ENCODE measurements at places on chromosomes 1 and 21. TPM values are rescaled to one million over a fixed set of nuclear protein-coding genes. Genes with fewer than 3 reads are reported as not detected.
A peak's percentile ranks its signal among the peaks of the same experiment; 100 is the strongest.

GCSAML gene
- total RNA-seq: 0.60 TPM

GPR52 gene
- total RNA-seq: 2.1 TPM

TDRD5 gene
- total RNA-seq: not detected

OR2M3 gene
- not detected for total RNA-seq

NOC2L gene
- 44.5 TPM for total RNA-seq

SPATA46 gene
- total RNA-seq: not detected

SLFNL1 gene
- total RNA-seq: 0.38 TPM

GRCh38 chr21:36730291-36731281 lies 31.7 kb downstream of the SIM2 start:
- DNase-seq: peak; percentile 73

DNA sequence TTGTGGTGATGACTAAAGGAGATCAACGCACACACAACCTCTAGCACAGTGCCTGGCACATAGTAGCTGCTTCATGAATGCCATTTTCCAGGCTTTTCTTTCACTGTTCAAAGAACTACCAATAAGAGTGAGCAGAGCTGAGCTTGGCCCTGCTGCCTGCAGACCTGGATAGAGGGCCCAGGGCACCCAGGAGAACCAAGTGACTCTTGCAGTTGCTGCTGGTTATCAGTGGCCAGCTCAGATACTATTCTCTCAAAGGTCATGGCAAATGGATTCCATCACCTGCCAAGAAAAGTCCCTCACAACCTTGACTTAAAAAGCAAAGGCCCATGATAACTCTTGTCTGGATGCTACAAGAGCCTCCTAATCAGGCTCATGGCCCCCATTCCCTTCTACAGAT lies 41.7 kb downstream of the PLPP3 start:
- no peak for DNase-seq
